ENCODE measurements at places on chromosomes 3 and 15.

GRCh38 chr15:45612790-45613415 lies 21.9 kb upstream of the SQOR start:
- DNase-seq, result no peak

GRCh38 chr3:14570089-14570488 lies 29.9 kb upstream of the GRIP2 start:
- DNase-seq, result no peak

- DNase-seq, result no peak
These were observed 279.4 kb upstream of the TLE3 start for GRCh38 chr15:70376929-70377691.

DNA sequence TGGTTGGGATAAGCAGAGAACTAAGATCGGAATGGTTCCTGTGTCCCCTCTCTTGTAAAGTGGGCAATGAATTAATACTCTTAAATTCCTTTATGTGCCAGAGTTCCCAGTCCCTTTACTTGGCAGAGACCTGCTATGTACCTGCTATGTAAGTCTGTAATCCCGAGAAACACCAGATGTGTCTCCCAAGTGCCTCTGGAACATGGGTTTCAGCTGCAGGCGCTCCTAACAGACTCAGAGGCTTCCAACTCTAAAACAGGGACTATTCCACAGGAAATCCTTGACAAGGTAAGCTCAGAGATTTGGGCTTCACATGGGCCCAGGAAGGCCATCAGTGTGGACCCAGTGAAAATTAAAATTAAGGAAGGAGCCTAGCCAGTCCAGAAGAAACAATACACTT lies 117.7 kb upstream of the PLCL2 start:
- DNase-seq, result no peak

- no peak for DNase-seq
These were observed 42.6 kb downstream of the KLHL25 start for GRCh38 chr15:85752124-85752475.

GRCh38 chr15:38994310-38994709 lies 429.7 kb upstream of the RASGRP1 start:
- DNase-seq, result no peak

DNA sequence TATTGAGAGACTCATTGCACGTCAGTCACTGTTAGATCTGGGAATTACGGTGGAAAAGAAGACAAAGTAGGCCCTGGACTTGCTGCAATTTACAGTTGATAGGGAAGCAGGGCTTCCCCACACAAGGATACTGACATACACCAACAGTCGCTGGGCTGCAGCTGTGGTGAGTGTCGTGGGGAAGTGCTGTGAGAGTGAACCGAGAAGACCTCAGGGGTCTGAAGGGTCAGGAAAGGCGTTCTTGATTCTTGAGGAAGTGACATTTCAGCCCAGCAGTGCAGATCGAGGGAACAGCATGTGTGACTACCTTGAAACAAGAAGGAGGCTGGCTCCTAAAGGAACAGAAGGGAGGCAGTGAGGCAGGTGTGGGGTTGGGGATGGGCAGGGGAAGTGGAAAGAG lies 22.5 kb downstream of the MYZAP start:
- no peak for DNase-seq

DNA sequence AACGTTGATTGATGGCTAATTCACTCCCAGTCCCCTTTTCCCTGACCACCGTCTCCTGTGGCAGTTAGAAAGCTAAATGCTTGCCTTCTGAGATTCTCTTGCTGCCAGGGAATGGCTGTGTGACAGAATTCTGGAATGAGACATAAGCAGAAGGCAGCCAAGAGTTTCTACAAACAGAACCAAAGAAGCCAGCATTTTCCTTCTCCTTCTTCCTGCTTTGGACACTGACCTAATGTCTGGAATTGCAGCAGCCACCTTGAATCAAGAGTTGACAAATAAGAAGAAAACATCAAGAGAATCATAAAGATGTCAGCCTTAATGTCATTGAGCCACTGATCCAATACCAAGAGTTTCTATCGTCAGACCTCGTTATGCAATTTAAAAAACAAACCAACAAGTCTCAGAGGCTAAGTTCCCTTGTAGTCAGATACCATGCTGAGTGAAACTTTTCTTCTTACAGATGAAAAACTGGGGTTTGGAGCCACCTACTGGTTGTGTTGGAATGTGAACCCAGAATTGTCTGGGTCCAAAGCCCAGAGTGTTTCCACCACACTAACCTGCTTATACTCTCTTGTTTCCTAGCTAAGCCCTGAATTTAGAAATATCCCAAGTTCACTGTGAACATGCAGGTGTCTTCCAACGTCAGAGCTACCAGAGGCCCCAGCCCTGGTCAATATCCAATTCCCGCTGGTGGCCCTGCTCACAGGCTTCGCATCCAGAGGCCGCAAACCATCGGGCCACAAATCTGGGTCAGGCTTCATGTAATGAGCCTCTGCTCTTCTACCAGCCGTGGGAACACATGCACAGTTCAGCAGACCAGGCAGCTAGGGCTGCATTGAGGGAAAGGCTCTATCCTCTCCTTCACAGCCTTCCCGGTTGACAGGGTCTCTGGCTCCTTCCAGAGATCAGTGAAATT lies 42.5 kb downstream of the MCF2L2 start:
- peak; percentile 80 for DNase-seq

DNA sequence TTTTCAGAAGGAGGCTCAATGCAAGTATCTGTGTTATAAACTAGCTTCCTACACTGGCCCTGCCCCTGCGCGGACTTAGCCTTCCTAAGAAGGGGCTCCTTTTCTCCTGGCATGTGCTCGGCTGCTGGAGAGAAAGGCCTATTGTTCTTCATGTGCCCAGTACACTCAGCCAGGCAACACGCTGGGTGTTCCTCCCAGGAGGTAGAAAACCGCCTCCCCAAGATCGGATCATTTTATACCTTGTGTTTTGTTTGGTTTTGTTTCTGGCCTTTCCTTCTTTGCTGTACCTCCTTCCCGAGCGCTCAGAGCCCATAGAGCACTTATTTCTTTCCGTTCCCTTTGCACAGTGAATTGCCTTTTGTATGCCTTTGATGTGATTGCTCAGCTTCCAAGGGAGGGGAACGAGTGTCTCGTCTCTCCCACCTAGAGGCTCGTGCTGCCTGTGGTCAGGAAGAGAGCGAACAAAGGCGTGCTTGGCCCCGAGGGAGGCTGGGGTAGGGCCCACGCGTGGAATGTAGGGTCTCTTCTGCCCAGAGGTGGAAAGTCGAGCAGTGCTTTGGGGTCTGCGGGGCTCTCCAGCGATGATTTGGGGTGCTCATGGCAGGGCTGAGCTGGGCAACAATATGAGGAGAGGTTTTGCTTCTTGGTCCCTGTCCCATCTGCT lies 30.0 kb downstream of the CCNL1 start:
- peak; percentile 88 for DNase-seq

DNA sequence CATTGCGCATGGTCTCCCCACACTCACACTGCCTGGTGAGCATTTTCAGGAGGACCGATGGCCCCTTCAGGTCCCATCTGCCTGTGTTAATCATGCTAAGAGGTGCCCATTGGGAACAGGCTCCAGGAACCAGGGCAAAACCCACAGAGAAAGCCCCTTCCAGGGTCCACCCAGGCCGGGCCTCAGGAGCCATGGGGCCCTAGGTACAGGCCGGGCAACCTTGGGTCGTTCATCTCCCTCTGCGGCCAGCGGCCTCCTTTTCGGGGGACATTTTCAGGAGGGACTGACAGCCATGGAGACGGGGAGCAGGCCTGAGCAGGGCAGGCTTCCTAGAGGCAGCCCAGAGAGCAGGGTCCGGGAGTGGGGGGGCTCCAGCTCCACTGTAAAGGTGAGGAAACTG lies 68.0 kb upstream of the TAMM41 start:
- no peak for DNase-seq

DNA sequence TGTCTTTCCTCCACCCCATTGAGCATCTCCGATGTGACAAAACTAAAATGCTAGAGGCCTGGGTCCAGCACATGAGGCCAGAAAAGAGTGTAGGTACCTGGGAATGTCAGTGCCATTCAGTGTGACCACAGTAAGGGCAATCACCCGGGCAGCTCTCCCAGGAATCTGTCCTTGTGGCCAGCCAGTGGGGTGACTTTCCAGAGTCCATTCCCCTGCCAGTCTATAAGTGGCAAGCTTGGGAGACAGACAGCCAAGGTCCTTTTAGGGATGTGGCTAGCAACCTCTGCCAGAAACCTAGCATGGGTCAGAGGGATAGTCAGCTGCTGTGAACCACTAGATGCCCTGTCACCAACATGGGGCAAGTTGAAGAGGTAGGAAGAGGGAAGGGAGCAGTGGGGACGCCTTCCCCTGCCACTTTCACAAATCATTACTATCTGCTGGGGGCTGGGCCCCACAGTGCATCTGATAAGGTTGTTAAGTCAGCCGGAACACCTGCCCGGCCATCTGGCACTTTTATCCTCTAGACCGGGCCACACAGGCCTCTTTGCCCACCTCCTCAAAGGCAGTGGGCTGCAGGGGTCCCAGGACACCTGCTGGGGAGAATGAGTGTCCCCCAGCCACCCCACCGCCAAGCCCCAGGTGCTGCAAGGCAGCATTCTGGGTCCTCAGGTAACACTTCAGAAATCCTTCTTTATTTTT lies 24.8 kb upstream of the DET1 start:
- DNase-seq, result no peak

GRCh38 chr3:116002235-116002634 lies 378.9 kb downstream of the GAP43 start:
- DNase-seq, result no peak

DNA sequence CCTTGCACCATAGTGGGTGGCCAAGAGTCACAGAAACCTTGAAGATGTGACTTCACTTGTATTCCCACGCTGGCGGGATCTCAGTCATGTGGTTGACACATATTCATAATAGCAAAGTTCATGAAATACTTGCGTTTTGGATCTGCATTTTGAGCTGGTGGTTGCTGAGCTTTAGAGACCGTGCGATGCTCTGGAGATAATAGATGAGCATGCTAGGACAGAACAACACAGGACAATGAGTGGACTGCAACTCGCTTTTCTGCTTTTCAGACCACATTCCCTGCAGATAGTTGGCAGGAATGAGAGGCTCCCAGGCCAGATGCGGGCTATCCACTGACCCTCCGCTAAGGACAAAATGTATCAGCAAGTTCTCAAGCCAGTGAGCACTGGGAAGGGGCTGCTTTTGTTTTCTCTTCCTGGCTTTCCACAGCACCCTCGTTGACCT lies 13.8 kb upstream of the STARD5 start:
- no peak for DNase-seq

GRCh38 chr3:170815340-170815739 lies 54.7 kb downstream of the RPL22L1 start:
- peak; percentile 89 for DNase-seq

- peak; percentile 68 for DNase-seq
These were observed 200.9 kb downstream of the ATP8B4 start for GRCh38 chr15:49918121-49918520.

GRCh38 chr15:67210555-67211168 lies 43.8 kb downstream of the AAGAB start:
- DNase-seq, result no peak

DNA sequence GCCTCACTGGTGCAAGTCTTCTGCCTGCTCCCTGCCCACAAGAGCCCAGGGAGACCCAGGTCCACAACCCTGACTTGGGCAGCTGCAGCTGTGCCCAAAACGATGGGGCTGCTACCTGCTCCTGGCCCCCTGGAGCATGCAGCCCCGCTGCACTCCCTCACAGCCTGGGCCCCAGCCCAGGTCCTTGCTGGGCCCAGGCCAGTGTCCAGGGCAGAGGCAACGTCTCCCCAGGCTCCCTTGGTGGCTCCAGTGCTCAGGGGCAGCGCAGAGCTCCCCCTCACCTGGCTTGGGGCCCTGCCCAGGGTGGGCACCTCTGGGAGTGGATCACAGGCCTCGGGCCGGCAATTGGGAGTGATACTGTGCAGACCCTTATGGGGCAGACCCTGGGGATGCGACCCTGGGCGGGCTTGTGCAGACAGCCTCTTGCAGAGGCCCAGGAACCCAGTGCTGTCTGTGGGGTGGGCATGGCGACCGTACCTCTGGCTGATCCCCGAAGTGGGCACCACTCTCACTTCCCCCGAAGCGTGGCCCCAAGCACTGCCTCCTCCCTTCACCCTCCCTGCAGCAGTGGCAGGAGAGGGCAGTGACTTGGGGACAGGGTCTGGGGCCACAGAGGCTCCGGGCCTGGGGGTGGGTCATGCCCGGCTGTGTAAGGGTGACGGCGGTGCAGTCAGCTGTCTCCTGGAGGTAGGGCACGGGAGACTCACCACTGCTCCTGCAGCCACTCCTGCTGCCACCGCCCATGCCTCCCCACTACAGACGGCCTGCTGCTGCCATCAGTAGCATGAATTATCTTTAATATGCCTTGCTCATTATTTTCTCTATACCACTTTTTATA lies 255.9 kb downstream of the DOCK3 start:
- DNase-seq, result no peak

- DNase-seq, result no peak
These were observed 67.5 kb downstream of the RPL22L1 start for GRCh38 chr3:170802164-170803151.

- DNase-seq, result no peak
These were observed 25.1 kb upstream of the CD200R1L start for GRCh38 chr3:112871735-112872134.

- DNase-seq, result no peak
These were observed 23.3 kb upstream of the PLCL2 start for GRCh38 chr3:16861432-16861831.

DNA sequence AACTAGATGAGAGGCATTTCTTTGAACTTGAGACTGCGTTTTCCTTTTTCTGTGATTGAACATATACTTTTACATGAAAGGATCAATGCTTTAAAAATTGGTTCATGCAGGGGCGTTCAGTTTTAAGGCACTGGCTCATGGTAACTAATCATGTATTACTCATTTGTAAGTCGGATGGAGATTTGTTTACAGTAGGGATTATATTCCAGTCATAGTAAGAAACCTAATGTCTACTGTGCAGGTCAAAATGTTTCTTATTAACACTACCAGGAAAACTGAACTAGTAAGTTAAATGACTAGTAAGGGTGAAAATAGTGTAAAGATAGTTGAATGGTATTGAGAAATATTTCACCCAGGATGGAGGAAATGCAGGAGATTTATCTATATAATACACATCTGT lies 258.8 kb upstream of the GBE1 start:
- DNase-seq, result no peak

DNA sequence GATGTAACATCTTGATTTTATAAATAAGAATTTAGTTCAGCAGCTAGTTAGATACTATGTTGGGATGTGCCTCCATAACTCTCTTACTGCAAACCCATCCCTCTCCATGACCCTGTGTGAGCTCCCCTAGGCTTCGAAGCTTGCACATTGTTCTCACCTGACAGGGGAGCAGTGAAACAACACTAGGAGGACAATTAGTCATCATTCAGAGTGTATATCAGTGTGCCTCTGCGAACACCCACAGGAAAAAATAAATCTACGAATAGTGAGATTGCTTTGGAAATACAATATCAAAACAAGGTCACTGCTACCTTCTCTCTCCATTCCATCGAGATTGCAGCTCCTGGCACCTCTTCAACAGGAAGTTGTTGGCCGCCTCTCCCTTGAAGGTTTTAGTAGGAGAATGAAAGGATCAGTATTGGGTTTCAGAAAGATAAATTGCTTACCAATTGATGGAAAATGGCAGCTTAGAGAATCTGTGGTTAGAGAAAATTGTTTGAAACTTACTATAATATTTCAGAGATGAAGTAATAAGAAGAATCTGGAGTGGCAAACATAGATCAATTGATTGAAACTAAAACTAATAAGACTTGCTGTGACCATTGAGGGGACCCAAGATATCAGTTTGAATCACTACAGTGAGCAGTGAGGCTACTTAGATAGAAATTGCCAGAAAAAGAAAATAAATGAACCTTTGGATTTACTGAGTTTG lies 103.2 kb downstream of the CHL1 start:
- DNase-seq, result no peak

- peak; percentile 56 for DNase-seq
These were observed at the start of gene ONECUT1 for GRCh38 chr15:52790169-52790708. TSS of gene ONECUT1 (minus strand) at chr15:52790336. CDS start at chr15:52789884, 452 bp downstream.

GRCh38 chr3:8218353-8218940 lies 283.2 kb upstream of the LMCD1 start:
- DNase-seq, result no peak

GRCh38 chr3:119508172-119508845 lies 10.0 kb downstream of the TIMMDC1 start:
- DNase-seq, result no peak
